GM13977 (cell line): ENCODE measurements at places on chromosomes 6 and 20.

DNA sequence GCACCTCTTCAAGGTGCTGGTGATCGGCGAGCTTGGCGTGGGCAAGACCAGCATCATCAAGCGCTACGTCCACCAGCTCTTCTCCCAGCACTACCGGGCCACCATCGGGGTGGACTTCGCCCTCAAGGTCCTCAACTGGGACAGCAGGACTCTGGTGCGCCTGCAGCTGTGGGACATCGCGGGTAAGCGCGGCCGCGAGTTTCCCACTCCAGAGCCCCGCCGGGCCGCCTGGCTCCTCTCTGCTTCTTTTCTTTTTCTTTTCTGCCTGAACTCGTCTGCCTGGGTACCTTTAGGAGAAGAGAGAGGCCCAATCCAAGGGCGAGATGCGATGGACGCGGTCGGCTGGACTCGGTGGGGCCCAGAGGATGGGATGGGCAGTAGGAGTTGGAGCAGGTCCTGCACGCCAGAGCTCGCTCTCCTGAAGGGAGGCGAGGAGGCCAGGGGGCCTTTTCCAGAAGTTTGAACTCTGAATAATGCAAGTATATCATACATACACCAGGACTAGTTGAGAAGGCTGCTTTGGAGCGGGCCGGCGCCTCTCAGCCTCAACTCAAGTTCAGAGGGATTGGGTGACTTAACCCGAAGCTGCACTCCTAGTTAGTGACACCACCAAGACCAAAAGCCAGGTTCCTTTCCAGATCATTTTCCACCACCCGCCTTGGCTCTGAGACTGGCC is 445 bp downstream of the RAB32 start:
- DNase-seq = no peak

- no peak for DNase-seq
These were observed 227.0 kb upstream of the CST7 start for GRCh38 chr20:24721891-24722568.

GRCh38 chr6:110681543-110682459 is 133.5 kb downstream of the CDK19 start:
- no peak for DNase-seq

GRCh38 chr20:22418738-22419137 is 165.6 kb downstream of the FOXA2 start:
- no peak for DNase-seq

GRCh38 chr6:166487148-166487547 is 99.3 kb downstream of the RAMACL start:
- no peak for DNase-seq

GRCh38 chr6:149468179-149468578 is 16.6 kb downstream of the ZC3H12D start:
- no peak for DNase-seq

DNA sequence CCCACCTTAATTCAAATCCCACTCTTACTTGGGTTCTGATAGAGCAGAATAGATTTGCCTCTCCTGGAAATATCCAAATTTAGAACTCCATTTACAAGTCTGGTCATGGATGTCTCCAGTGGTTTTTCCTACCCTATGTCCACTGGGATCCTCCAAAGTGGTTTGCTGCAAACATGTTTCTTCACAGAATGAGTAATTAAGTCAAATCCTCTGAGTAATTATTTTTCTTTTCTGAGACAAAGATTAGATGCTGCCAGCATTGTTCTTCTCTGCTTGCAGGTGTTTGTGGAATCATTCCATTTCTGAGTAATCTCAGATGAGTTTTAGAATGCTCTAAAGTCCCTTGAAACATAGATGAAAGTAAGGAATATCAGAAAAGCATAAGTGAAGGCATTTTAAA is 21.9 kb downstream of the DTD1 start:
- no peak for DNase-seq

- DNase-seq = peak; percentile 53
These were observed 1.1 kb downstream of the RNASET2 start for GRCh38 chr6:166955121-166955864.

- no peak for DNase-seq
These were observed 101.3 kb downstream of the SASH1 start for GRCh38 chr6:148443798-148444560.

- no peak for DNase-seq
These were observed 6.5 kb upstream of the SLC17A4 start for GRCh38 chr6:25748049-25748448.

DNA sequence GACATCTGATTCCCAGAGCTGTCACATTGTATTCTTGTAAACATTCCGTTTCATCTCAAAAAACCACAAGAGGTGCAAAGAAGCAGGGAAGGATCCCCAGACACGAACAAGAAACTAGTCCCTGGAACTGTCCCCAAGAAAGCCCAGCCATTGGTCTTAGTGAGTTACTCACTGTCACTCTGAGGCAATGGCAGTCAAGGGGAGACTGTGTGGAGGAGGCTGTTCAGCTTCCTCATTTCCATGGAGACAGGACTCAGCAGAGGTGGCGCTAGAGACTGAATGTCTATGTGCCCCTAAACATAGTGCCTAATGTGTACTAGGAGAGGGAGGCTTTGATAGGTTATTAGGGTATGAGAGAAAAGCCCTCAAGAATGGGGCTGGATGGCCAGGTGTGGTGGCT is 11.1 kb downstream of the ULBP1 start:
- no peak for DNase-seq

DNA sequence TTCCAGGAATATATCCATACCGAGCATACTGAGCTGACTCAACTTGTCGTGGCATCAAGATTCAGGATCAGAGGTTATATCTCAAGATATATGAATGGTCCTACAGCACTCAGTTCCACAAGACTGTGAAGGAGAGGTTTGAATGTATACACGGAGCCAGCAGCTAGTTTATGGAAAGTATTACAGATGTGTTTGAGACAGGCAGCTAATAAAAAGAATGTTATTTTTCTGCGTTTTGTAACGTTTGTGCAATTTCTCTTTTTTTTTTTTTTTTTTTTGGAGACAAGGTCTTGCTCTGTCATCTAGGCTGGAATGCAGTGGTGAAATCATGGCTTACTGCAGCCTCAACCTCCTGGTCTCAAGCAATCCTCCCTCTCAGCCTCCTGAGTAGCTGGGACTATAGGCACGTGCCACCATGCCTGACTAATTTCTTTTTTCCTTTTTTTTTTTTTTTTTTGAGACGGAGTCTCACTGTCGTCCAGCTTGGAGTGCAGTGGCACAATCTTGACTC is 3.4 kb upstream of the FAM110A start:
- DNase-seq = no peak

DNA sequence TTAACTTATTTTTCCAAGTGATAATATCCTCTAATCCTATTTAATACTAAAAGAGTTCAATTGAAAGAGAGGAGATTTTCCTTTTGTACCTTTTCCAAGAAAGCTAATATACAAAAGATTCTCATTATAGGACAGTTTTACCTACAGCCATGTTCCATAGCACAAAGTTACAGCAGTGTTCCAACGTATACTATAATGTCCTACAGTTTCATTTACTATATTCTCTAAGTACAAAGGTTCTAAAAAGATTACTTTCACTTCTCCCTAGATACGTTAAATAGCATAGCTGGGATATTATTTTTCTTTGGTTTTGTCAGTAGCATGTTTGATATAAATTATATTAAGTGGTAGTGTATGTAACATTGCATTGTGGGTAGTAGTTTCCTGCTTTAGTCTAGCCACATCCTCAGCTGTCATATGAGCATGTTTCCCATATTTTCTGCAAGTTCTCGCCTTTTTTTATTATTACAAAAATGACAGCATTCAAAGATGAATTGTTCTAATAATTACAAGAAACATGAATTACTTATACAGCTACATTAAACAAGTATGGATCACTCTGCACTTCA is 4.4 kb upstream of the RUNX2 start:
- no peak for DNase-seq

DNA sequence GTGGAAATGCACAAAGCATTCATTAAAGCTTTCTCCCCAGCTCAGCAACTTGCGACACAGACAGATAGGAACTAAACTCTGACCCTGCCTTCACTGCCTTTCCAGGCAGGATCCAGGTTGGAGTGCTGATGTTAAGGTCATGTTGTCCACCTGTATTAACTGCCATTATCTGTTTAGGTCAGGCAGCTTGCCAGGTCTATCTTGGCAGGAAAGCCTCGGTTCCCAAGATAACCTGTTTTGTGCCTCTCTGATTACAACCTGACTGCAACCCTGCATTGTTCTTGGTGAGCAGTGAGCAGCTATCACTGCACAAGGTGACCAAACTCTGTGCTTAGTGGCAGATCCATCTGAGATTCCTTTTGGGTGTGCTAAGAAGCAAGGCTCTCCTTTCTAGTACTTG is 23.2 kb upstream of the ELOVL2 start:
- DNase-seq = no peak

GRCh38 chr6:87102151-87102621 is 7.3 kb upstream of the CGA start:
- no peak for DNase-seq

- DNase-seq = peak; percentile 38
These were observed 2.8 kb upstream of the PHF20 start for GRCh38 chr20:35768731-35769664.

GRCh38 chr6:8006208-8006607 is 58.0 kb downstream of the BLOC1S5 start:
- peak; percentile 42 for DNase-seq

DNA sequence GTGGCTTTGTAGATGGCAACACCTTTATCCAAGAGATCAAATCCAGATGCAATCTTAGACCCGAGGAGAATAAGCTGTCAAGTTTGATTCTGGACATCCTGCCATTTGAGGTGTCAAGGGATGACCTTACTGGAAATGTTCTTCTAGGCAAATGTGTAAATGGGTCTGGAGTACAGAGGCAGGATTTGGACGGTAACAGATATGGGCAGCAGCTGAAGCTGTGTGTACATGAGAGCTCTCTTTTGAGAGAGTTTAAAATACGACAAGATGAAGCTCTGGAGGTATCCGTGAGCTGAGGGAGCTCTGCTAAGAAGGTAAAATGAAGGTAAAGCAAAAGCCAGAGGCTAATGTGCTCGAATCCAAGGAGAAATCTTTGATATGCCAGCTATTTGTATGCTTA is 56.6 kb downstream of the RALGAPA2 start:
- DNase-seq = no peak

- no peak for DNase-seq
These were observed 20.0 kb downstream of the VEGFA start for GRCh38 chr6:43790031-43790430.

- no peak for DNase-seq
These were observed 3.4 kb downstream of the PTPRT start for GRCh38 chr20:43186312-43186711.

DNA sequence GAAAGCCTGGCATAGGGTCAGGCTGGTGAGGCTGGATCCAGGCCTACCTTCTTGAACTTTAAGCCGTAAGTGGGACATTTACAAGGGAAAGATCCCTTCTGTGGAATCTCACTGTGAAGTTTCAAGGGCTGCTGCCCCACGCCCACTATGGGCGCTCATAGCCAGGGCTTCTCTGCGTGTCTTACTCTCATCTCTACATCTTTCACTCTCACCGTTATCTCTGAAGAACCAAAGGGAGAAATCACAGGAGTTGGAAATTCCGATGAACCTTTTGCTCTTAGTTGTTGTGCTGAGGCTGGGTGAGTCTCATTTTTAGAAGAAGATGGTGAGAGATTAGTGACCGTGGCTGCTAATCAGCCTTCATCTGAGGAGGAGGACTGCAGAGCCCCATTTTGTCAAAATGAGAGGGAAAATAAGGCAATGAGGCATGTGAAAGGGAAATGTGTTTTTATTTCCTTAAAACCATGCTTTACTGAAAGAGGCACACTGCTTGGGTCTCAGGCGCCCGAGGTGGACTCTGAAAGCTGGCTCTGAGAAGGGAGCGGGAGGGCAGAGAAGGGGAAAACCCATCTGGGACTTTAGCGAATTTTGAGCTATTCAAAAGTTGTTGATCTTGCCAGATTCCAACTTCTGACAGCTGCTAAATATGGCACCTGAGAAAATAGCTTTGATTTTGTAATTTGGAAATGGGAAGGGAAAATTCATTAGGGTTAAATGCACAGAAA is 301.5 kb downstream of the CLIC5 start:
- DNase-seq = no peak

- DNase-seq = no peak
These were observed 286.4 kb upstream of the IRAK1BP1 start for GRCh38 chr6:78580923-78581322.

GRCh38 chr6:124772733-124773319 is 189.4 kb upstream of the RNF217 start:
- no peak for DNase-seq

DNA sequence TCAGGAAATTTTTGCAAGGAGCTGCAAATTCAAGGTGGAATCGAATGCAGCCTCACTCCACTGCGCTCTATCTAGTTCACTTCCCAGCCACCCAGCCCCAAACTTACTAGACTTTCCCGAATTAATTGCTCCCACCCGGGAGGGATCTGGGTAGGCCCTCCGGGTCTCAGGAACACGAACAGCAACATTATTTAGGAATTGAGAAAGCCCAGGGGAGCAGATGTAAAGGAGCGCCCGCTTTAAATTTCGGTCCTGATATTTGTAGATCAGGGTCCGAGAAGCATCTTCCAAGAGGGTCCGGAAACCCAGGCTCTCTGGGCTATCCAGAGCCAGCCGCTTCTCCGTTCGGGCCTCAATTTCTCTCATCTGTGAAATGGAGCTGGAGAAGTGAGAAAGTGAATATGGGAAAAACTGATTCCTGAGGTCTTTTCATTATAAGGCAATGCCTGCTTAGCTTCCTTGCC is 490 bp upstream of the ID1 start:
- DNase-seq = no peak
